H7 (cell line): ENCODE measurements at places on chromosomes 2 and 18. TPM values are rescaled to one million over a fixed set of nuclear protein-coding genes. Genes with fewer than 3 reads are reported as not detected.

DNA sequence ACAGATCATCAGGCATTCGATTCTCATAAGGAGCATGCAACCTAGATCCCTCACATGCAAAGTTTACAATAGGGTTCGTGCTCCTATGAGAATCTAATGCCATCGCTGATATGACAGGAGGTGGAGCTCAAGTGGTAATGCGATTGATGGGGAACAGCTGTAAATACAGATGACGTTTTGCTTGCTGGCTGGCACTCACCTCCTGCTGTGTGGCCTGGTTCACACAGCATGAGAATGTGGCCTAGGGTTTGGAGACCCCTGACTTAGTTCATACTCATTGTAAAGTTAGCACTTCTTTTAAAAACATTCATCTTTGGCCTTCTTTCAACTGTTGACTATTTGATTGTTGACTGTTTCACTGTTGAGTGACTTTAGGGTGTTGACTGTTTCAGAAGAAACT is 8.7 kb upstream of the CHMP1B start:
- DNase-seq = no peak

DNA sequence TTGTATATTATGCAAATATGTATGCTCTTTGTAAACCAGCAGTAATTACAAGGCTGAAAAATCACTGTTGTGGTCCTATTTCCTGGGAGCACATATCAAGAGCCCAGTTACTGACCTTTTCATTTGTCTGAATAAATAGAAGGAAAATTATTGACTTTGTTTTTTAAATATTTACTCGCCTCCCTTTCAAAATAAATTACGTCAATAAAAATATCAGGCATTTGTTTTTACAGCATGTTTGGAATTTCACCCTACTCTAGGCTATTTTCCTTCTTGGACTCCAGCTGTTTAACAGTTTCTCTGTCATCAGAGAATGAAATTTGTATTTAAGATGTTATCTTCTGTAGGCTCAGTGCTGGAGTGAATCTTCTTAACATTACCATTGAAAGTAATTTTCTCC is 59.9 kb upstream of the LRATD1 start:
- DNase-seq = no peak

DNA sequence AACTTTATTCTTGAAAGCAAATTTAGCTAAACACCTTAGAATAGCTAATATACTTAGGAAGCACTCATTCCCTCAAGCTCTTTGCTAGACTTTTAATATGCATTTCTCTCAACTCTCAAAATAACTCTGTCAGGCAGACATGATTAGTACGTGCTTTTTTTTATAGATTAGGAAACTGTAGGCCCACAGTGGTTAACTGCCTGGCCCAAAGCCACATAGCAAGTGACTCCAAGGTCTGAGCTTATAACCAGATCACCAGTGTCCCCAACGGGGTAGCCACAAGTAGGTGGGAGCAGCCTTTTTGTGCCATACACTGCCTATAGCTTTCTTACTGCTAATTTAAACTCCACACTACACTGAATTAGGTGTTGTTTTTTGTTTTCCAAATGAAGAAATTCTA is 576.8 kb downstream of the METTL4 start:
- no peak for DNase-seq

ZBTB7C gene
- total RNA-seq = 0.15 and 0.38 TPM in 2 replicates

SPHKAP gene
- total RNA-seq = 0.10 TPM in 1 of 2 replicates, not detected in the other
